ENCODE measurements at places on chromosomes 11 and 22.

GRCh38 chr11:3186166-3186953 lies 21.2 kb upstream of the OSBPL5 start:
- DNase-seq = no peak

DNA sequence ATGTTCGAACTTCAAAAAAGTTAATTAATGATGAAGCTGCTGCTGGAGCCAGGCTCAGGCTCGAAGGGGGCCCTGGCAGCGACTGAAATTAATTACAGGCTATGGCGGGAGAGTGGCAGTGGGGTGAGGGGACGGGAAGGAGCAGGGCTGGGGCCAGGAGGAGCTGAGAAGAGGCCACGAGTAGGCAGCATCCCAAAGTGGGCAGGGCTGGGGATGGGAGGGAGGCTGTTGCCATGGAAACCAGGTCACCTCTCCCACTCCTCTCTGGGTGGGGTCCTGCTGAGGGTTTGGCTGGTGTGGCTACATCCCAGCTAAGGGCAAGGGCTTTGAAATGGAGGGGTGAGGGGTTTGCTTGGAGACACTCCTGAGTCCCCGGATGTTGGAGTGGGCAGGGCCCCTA lies 23.9 kb downstream of the CACNA1I start:
- DNase-seq = no peak

- DNase-seq = no peak
These were observed 8.1 kb upstream of the PLAAT3 start for GRCh38 chr11:63622323-63622722.

DNA sequence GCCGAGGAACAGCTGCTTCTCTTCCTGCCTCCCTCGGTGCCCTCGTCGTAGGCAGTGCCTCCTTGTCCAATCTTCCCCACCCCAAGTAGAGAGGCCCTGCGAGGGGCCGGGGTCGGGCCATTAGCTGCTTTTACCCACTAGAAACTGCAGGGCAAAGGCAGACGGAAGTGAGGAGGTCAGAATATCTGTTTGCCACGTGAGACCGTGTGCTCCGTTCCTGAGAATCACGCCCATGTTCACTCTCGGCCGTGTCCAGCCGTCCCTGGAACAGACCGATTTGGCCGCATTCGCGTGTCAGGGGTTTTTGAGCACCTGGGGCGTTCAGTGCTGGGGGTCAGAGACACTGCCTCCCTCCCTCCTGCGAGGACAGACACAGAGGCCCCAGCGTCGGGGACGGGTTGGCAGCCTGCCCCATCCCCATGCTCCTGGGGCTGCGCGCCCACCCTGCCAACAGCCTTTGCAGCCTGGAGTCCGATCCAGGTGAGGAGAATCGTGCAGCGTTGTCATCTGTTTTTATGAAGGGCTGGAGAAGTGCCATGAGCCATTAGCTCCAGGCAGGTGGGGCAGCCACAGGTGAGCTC lies 982.2 kb downstream of the BRD1 start:
- DNase-seq = no peak

DNA sequence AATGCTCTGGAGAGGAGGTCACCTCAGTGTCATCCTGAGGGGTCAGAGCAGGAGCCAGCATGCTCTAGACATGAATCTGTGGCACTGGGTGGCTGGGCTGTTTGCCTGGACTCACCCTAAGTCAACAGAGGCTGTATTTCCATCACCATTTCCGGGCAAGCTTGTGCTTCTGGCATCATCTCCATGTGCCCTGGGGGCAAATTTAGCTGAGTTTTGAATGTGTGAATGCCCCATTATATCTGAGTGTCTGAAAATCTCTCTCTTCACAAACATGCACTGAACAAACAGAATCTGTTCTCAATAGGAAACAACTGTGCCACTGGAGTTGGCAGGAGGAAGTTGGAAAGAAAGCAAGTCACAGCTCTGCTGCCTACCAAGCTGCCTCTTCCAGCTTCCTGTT lies 356.2 kb downstream of the GRM5 start:
- DNase-seq = no peak

GRCh38 chr11:100731471-100731870 lies 44.4 kb downstream of the ARHGAP42 start:
- no peak for DNase-seq

GRCh38 chr22:42934338-42934737 lies 77.3 kb upstream of the ARFGAP3 start:
- no peak for DNase-seq

DNA sequence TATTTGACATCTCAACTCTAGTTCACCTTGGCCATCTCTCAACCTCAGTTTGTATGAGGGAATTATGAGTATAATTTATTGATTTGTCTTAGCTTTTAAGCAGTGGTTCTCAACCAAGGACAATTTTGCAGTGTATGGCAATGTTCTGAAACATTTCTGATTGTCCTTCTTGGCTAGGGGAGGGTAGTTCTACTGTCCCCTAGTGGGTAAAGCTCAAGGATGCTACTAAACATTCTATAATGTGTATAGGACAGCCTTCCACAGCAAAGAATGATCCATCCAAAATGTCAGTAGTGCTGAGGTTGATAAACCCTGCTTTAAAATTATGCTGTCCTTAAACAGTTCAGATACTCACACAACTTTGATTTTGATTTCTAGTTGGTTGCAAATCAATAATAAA lies 78.1 kb upstream of the ALKBH3 start:
- DNase-seq = no peak

DNA sequence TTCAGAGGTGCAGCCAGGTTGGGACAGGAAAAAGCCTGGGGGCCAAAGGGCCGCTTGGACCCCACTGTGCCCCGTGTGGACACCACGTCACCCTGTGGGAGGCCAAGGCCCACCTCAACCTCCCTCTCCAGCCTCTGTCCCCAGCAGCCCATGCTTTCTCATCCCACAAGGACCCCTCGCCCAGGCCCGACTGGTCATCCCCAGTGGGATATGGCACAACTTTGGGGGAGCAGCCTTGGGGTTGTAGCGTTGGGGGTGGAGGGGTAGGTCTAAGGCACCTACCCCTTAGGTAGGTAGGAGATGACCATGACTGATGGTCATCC lies 44.0 kb downstream of the IGF2 start:
- DNase-seq = no peak

GRCh38 chr11:99268886-99269285 lies 248.1 kb downstream of the CNTN5 start:
- no peak for DNase-seq

All from stimulated activated CD8-positive, alpha-beta memory T cell treated with anti-CD3 and anti-CD28 coated beads, Interleukin-15, amount 100 ng/mL, for 4 hours (primary cell).